ENCODE measurements at places on chromosomes 1 and 21. TPM values are rescaled to one million over a fixed set of nuclear protein-coding genes. Genes with fewer than 3 reads are reported as not detected.

The CASZ1 gene
- total RNA-seq: 3.2 TPM

The TPTE gene
- total RNA-seq: not detected

The PLPP3 gene
- 73.9 TPM for total RNA-seq

The OR2L3 gene
- not detected for total RNA-seq

The WDR64 gene
- total RNA-seq: under 0.01 TPM

The KPRP gene
- total RNA-seq: not detected

The S100A7 gene
- not detected for total RNA-seq

The PM20D1 gene
- 0.22 TPM for total RNA-seq

The AQP10 gene
- total RNA-seq: not detected

The C1orf167 gene
- 0.17 TPM for total RNA-seq

The GFI1 gene
- total RNA-seq: under 0.01 TPM

The RUNX3 gene
- not detected for total RNA-seq

The APCS gene
- not detected for total RNA-seq

The CCDC27 gene
- total RNA-seq: not detected

The DCST2 gene
- total RNA-seq: 0.11 TPM

The UMODL1 gene
- total RNA-seq: not detected

The TMIGD3 gene
- not detected for total RNA-seq

The HAO2 gene
- not detected for total RNA-seq

The UTS2 gene
- total RNA-seq: not detected

The PADI1 gene
- 0.11 TPM for total RNA-seq

The OR2T2 gene
- not detected for total RNA-seq
